ENCODE measurements at places on chromosomes 1 and 21.

- DNase-seq: no peak
Measured at GRCh38 chr1:203299169-203299568, 6.2 kb upstream of the BTG2 start.

GRCh38 chr1:197680311-197680710 lies 95.0 kb downstream of the DENND1B start:
- no peak for DNase-seq

DNA sequence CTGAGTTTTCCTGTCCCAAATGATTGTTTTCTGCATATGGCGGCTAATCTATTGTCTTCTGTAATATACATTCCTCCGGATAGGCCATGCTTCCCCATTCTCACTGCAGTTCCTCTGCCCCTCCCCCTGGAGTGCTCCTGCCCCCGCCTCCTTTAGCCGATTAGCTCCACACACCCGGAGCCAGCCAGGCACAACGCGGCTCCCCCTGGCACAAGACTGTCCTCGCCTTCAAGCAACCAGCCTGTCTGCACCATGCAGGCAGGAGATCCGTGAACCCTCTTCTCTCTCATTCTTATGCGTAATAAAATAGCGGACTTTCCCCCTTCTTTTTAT lies 18.0 kb downstream of the SERTAD4 start:
- no peak for DNase-seq

- DNase-seq: no peak
Measured at GRCh38 chr1:41246568-41246967, 4.5 kb upstream of the SCMH1 start.

- no peak for DNase-seq
Measured at GRCh38 chr1:54887665-54888071, 673 bp upstream of the DHCR24 start.

GRCh38 chr1:243253926-243254232 lies 1.2 kb downstream of the CEP170 start:
- no peak for DNase-seq

DNA sequence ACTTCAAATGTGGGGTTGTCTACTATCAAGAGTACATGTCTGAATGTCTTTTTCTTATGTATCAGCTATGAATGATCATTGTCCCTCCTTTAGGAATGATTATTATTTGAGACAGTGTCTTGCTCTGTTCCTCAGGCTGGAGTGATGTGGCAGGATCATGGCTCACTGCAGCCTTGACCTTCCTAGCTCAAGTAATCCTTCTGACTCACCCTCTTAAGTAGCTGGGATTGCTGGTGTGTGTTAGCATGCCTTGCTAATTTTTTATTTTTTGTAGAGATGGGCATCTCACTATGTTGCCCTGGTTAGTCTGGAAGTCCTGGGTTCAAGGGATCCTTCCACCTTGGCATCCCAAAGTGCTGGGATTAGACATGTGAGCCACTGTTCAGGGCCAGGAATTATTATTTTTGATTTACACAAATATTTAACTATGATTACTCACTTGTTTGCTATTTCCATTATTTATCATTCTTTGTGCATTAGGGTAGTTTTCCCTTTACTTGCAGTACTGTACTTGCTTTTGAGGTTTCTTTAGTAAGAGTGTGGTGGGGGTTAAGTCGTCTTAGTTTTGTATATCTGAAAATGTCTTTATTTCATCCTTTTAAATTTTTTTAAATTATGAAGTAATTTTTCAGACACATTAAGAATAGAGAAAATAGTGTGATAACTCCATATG lies 12.8 kb downstream of the S100A7 start:
- no peak for DNase-seq

GRCh38 chr1:112788561-112788960 lies 73.4 kb upstream of the PPM1J start:
- no peak for DNase-seq

DNA sequence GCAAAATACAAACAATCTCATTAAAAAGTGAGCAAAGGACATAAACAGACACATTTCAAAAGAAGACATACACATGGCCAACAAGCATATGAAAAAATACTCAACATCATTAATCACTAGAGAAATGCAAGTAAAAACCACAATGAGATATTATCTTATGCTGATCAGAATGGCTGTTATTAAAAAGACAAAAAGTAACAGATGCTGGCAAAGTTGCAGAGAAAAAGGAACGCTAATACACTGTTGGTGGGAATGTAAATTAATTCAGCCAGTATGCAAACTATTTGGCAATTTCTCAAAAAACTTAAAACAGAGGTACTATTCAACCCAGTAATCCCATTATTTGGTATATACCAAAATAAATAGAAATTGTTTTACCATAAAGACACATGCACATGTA lies 32.2 kb upstream of the TNFSF18 start:
- DNase-seq: no peak

- no peak for DNase-seq
Measured at GRCh38 chr1:222416001-222416791, 131.7 kb downstream of the HHIPL2 start.

DNA sequence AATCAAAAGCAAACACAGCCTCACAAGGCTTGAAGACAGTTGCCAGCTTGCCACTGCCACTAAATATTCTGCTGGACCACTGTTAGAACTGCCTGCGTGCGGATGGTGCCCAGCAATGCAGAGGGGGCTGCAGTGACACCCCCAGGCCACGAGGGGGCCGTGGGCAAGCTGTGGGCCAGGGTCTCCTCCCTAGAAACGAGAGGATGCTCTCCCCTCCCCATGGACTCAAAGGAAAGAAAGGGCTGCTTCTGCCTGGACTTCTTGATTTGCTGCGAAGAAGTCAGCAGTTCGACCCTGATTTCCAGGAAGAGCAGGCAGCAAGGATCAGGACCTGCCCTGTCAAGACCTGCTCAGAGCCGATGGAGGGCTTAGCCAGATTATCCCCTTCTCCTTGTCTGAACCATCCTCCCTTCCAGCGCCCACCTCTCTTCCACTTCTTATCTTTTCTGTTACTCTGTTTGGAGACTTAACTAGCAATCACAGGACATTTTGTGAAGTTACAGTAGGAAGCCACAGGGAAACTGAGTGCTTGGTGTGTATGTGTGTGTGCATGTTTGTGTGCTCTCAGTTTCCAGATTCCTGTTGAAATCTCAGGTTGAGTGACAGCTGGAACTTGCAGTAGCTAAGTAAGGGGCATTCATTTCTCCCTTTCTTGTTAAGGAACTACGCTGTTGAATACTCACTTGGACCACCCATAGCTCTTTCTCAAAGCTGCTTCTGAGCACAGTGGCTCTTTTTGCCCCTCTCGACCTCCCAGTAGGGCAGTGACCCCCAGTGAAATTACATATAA lies 2.7 kb downstream of the MAN1C1 start:
- DNase-seq: no peak

DNA sequence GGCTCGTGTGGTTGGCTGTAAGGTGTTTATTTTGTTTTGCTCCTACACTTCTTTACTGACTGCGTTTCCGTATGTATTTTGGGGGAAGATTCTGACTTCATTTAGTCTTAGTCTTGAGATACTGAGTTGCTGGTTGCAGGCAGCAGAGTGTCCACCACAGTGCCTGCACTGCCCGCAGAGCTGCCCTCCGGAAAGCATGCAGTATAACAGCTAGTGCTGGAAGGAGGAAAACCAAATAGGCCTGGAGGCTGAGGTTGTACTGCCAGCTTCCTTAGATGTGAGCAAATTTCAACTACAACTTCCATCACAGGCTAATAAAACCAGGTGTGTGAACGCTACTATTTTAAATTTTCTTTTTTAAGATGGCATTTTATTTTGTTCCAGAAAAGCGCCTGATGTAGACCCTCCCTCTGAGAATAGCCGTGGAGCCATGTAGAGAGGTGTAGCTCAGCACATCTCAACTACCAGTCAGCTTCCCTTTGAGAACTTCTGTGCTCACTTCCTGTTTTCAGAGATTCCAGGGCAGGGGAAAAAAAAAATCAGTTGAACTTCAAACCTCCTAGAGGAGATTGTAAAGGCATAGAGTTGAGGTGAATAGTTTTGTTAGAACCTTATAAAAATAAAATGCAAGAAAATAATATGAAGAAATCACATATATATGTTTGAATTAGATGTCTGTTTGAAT lies 17.6 kb downstream of the LMO4 start:
- DNase-seq: no peak

GRCh38 chr1:27597516-27598294 lies 6.2 kb downstream of the AHDC1 start:
- no peak for DNase-seq

- no peak for DNase-seq
Measured at GRCh38 chr1:42949312-42950115, 9.2 kb downstream of the SLC2A1 start.

GRCh38 chr1:9009438-9010370 lies 16.5 kb downstream of the SLC2A7 start:
- no peak for DNase-seq

- no peak for DNase-seq
Measured at GRCh38 chr1:243345205-243345604, 89.4 kb downstream of the SDCCAG8 start.

DNA sequence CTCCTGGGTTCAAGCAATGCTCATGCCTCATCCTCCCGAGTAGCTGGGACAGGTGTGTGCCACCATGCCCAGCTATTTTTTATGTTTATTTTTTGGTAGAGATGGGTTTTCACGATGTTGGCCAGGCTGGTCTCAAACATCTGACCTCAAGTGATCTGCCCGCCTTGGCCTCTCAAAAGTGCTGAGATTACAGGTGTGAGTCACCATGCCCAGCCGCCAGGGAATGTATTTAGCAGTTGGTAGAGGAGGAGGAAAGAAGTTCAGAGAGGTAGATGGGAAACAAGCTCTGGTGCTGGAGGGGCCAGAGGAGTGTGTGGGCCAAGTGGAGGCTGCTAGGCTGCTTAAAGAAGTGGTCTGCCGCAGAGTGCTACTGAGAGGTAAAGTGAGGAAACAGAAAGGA lies 6.0 kb downstream of the DOP1B start:
- DNase-seq: no peak

- DNase-seq: no peak
Measured at GRCh38 chr1:109542657-109543056, 3.0 kb downstream of the GPR61 start.

GRCh38 chr1:26697978-26698849 lies 2.4 kb downstream of the ARID1A start:
- peak; percentile 78 for DNase-seq

GRCh38 chr1:52726265-52727113 lies at the start of gene ZYG11B:
TSS of gene ZYG11B (plus strand) at chr1:52726453. CDS start at chr1:52726654, 201 bp downstream.
- peak; percentile 72 for DNase-seq

GRCh38 chr1:8925406-8925805 lies 20.3 kb upstream of the CA6 start:
- no peak for DNase-seq

DNA sequence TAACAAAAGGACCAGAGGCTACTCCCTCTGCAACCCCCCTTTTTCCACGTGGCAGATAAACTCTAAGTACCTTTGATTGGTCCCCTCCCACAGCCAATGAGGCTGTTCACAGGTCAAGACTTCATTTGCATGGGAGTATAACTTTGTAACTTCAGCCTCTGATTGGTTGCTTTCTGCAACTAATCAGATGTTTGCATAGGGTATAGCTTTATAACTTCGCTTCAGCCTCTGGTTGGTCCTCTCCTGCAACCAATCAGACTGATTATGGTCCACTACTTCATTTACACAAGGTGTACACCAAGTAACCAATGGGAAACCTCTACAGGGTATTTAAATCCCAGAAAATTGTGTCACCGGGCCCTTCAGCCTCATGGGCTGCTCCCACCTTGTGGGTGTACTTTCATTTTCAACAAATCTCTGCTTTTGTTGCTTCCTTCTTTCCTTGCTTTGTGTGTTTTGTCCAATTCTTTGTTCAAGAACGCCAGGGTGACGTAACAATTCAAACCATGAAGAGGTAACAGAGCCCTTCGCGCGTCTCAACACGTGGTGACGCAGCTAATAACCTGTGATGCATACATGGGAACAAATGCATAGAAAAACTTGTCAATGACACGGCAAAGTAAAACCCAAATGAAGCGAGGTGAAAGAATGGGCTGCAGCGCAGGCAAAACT lies 47.2 kb downstream of the VPS26C start:
- DNase-seq: no peak

DNA sequence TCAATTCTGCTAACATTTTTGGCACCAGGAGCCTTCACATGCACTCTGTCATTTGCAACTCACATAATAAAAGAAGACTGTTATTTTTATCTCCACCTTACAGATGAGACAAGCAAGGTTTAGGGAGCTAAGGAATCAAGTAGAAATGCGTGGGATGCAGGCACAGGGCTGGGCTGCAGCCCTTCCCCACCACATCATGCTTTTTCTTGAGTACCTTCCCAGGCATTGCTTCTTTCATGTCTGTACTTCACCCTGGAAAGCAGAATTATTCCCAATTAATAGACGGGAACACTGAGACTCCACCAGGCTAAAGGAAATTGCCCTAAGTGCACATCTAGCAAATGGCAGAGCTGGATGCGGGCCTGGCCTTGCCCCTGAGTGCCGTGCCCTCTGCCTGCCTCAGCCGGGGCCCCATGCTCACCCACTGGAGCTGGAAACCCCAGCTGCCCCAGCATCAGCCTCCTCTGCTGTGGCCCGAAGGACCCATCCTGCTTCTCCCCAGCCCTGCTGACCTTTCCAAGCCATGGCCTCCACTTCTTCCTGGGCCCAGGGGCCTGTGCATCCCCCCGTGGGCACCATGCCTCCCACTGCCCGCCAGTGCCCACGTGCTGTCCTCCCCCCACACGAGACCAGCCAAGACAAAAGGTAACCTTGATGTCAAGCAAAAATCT lies 257.5 kb downstream of the TOMM20 start:
- DNase-seq: no peak
